Spinal cord (tissue), 10 donors: ENCODE measurements at places on chromosomes 16 and 17.
A peak's percentile ranks its signal among the peaks of the same experiment; 100 is the strongest.

GRCh38 chr16:18037051-18037450, 299.5 kb downstream of the NPIPA8 start:
- DNase-seq: no peak

DNA sequence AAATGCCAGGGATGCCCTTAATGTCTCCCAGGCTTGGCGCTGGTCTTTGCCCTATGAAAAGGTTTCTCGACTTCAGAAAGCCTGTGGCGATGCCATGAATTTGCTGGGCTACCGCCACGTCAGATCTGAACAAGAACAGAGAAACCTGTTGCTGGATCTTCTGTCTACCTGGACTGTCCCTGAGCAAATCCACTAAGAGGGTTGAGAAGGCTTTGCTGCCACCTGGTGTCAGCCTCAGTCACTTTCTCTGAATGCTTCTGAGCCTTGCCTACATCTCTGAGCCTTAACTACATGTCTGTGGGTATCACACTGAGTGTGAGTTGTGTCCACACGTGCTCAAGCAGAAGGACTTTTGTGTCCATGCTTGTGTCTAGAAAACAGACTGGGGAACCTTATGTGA, 11.4 kb downstream of the CHST4 start:
- DNase-seq: no peak

GRCh38 chr16:75593825-75594820, 27.9 kb downstream of the GABARAPL2 start:
- DNase-seq: peak; percentile 19

DNA sequence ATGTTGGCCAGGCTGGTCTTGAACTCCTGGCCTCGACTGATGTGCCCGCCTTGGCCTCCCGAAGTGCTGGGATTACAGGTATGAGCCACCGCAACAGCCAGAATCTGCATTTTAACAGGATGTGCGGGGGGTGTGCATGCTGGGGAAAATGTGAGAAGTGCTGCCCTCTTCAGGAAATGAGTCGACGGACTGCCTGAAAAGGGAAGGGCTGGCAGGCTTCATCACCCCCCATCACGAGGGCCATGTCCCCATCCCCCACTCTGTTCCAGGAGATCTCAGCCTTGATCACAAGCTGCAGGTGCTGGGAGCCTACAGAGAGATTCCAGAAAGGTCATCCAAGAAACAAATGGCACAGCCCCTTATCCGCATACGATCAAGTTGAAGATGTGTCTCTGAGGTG, 195.3 kb upstream of the RPL38 start:
- DNase-seq: no peak

GRCh38 chr16:4913774-4914525, 23.0 kb downstream of the PPL start:
- DNase-seq: no peak

DNA sequence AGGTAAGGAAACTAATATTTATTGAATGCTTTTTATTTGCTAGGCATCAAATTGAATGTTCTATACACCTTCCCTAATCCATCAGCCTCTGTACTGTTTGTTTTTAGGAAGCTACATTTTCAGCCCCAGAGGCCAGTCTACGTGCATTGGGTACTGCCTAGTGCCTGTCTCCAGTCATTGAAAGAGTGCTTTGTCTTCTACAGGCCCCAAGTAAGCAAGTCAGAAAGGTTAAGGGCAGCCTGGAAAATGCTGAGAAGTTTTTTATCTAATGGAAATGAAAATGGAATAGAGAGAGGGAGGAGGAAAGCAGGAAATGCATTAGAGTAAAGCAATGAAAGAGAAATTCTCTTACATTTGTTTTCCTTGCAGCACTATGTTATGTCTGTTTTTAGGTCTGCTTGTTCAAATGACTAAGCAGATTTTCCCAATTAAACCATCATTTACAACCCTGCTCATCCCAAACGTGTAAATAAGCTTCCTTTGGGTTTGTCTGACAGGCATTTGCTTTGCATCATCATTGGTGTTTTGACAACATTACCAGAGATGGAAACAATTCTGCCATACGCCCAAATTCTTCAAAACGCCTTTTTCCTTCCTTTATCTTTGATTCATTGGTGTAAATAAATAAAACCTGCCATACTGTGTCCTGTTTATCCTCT, 116.0 kb upstream of the GOT2 start:
- DNase-seq: no peak

DNA sequence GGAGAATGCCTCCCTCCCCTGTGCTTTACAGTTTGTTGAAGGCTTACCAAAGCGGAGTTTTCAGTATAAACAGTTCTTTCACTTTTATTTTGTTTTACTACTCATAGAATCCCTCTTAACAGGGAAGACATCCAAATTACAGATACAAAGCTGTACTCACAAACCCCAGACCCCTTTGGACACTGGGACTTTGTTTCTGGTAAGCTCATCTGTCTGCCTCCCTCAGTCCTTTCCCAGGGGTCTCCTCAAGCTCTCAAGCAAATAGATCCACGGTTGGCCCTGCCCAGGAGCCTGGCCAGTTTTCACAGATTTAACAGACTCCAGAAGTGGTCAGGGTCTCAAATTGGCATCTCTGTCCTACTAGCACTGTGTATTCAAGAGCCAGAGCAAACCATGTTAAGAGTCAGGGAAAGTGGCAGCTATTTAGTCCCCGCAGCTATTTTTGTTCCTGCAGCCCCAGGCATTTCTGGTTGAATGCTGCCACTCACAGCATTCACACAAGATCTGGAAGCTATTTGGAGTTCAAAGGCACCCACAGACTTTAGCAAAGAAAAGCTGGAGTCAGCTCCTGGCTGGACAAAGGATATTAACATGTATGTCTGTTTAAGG, 54.2 kb downstream of the TMEM100 start:
- peak; percentile 29 for DNase-seq

- peak; percentile 53 for DNase-seq
These were observed 1.5 kb downstream of the CACNA1H start for GRCh38 chr16:1154291-1154886.

- no peak for DNase-seq
These were observed 6.1 kb upstream of the PDP2 start for GRCh38 chr16:66874079-66874775.

GRCh38 chr17:47990962-47991731, 20.2 kb downstream of the CDK5RAP3 start:
- no peak for DNase-seq

DNA sequence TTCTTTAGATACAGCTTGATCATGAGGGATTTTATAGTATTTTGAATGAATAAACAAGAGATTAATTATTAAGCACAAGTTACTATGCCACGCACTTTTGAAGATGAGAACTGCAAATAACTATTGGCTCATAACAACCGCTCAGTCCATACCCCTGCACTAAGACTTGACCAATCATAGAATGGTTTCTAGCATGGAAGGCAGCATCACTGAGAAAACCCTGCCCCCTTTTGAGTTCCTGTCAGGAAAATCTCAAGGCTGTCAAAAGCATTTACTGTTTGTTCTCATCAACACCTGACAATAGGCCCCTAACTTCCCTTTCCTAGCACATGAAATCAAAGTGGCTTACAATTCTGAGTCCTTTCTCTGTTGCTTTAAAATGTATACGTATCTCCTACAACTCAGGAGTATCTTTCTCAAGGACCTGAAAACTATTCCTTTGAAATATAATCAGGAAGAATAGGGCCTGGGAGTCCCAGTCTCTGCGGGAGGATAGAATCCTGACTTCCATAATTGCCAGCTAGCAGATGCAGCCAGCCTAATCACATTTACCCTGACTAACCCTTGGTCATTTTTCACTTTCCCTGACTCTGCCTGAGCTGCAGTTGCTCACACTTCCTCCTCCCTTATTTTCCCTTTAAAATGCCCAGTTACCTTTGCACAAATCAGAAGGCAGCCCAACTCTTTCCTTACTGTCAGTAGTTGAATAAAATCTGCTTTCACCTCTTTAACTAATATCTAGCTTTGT, 9.1 kb upstream of the MMD start:
- DNase-seq: no peak

DNA sequence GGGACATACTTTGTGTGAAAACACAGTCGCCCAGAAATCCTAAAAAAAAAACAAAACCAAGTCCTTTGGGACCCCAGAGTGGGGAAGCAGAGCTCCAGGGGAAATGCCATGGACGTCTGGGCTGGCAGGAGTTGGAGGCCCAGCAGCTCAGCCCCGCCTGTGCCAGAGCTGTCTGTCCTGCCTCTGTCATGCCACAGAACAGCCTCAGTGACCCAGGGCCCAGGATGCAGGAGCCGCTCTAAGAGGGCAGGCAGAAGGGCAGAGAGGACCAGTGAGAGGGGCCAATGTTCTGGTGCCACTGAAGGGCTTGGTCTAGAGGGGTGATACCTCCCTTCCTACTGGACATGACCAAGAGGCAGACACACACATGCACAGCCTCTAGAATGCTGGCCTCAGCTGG, 166.2 kb downstream of the C16orf78 start:
- DNase-seq: no peak

- DNase-seq: no peak
These were observed 1.3 kb downstream of the HGS start for GRCh38 chr17:81685108-81685507.

GRCh38 chr17:45320931-45321461, 4.2 kb upstream of the MAP3K14 start:
- DNase-seq: no peak

DNA sequence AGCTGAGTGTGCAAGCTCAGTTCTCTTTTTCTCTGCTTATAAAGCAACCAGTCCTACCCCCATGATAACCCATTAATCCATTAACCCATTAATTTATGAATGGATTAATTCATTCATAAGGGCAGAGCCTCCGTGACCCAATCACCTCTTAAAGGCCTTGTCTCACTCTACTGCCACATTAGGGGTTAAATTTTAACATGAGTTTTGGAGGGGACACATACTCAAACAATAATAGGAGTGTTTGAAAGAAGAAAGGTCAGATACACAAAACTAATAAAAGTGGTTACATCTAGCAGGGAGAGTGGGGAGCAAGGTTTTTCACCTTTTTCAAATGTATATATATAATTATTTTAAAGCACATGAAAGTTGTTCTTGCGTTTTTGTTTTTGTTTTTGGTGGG, 6.8 kb downstream of the VMP1 start:
- no peak for DNase-seq

GRCh38 chr17:56810891-56811775, 22.6 kb downstream of the C17orf67 start:
- no peak for DNase-seq

DNA sequence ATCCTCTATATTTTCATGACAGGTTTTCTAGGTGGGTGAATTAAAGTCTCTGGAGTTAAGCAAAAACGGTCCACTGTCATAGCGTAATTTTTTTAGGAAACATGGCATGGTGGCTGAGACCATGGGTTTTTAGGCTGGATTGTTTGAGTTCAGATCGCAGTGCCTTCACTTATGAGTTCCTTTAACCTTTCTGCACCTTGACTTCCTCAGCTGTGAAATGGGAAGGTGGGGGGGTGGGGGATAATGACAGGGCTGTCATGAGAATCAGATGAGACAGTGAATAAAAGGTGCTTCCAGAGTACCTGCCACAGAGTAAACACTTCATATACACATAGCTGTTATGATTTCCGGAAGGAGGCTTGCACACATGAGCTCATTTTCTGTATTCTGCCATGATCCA, 11.8 kb downstream of the PRCD start:
- DNase-seq: no peak

DNA sequence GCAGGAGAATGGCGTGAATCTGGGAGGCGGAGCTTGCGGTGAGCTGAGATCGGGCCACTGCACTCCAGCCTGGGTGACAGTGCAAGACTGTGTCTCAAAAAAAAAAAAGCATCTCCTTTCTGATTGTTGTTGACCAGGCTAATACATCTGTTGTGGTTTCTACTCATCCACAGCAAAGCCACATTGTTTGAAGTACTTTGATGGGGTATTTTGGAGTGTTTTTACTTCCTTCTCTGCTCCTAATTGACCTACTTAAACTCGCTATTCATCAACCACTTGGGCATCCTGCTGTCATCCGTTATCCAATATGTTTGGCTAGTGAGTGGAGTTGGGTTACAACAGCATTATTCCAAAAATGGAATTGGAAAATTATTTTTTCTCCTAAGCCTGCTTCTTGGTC, 3.5 kb upstream of the CDC27 start:
- DNase-seq: no peak

DNA sequence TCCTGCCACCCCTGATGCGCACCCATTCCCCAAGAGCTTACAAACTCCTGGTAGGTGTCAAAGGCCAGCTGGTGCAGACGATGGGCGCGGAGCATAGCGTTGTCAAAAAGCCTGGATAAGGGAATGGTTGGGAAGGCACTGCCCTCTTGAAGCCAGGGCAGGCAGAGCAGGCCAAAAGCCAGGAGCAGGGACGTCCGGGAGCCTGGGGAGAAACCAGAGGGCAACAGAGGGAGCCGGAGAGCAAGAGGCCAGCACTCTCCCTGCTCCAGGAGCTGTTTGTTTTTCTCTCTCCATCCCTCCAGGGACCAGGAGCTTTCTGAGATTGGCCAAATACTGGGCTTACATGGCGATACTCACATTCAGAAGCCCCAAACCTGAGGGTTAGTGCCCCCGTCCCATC, 334 bp downstream of the GH1 start:
- DNase-seq: no peak

DNA sequence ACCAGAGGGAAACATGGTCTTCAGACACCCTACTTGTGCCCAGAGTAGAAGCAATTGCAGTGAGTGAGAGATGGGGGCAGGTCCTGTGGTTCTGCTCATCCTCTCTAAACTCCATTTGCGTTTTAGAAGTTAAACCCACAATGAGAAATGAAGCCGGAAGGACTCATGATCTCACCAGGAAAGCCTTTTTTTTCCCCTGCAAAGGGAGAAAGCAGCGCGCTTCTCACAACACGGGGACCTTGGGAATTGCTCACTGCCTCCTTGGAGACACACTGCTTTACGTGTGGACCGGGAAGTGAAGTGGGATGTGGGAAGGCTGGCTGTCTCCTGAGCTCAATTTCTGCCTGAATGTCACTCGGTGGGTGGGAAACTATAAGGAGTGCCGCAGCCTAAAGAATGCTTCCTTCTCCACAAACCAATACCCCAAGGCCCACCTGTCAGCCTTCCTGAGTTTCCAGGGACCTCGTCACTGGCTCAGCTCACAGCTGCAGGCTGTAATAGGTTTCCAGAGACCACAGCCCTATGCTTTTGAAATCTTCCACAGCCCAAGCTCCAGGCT, 365.4 kb downstream of the XYLT1 start:
- DNase-seq: no peak

DNA sequence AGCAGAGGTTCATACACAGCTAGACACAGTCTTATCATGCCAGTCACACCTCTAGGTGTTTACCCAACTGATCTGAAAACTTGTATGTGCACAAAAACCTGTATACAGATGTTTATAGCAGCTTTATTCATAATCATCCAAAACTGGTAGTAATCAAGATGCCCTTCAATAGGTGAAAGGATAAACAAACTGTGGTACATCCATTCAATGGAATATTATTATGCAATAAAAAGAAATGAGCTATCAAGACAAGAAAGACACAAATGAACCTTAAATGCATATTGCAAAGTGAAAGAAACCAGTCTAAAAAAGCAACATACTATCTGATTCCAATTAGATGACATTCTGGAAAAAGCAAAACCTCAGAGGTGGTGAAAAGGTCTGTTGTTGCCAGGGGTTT, 47.6 kb upstream of the CNEP1R1 start:
- no peak for DNase-seq

GRCh38 chr17:67632141-67632540, 85.6 kb upstream of the NOL11 start:
- no peak for DNase-seq
